ENCODE measurements at places on chromosomes 12 and 14. TPM values are rescaled to one million over a fixed set of nuclear protein-coding genes. Genes with fewer than 3 reads are reported as not detected.

The SPATS2 gene
- 12.0 TPM for total RNA-seq

GRCh38 chr14:54774824-54775223 is 127.8 kb downstream of the GCH1 start:
- peaks cover 43% of the 10 kb centered on the region for H3K4me1 ChIP-seq
- H3K4me3 ChIP-seq, result no peak overlapping the region
- no peak for DNase-seq

DNA sequence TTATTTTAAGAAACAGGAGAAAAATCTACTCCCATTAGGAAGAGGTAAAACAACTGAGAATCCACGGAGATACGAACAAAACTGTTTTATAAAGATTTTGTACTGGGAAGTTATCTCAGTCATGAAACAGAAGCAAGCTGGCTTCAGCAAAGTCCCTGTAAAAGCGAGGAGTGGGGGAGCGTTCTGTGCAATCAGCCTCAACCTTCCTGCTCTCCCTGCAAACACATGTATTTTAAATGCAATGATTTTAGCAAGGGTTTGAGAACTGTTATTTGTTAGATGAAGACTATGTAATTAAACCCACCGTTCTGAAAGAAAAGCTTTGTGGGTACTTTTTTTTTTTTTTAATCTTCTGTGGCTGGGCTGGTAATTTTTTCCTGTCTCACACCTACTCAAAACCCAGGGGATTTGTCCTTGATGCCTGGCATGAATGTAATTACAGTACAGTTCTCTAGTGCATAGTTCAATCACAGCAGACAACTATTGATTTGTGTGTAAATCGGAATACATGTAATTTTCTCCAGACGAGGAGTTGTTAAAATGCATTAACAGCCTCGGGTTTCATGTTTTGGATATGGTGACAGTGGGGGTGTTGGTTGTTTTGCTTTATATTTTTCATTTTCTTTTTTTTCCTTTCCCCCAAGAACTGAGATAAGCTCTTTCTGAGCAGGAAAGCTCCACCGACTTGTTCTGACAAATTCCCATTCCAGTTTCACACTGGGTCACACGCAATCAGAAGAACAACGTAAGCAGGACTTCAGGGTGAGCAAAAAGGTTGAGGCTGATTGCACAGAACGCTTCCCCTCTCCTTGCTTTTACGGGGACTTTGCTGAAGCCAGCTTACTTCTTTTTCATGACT is 153.6 kb downstream of the PHLDA1 start:
- H3K27me3 ChIP-seq, result peaks cover 32% of the 10 kb centered on the region
- H3K36me3 ChIP-seq, result no peaks in the 10 kb centered on the region
- no peak for DNase-seq
- H3K27ac ChIP-seq, result no peak overlapping the region
- H3K4me3 ChIP-seq, result no peak overlapping the region

DNA sequence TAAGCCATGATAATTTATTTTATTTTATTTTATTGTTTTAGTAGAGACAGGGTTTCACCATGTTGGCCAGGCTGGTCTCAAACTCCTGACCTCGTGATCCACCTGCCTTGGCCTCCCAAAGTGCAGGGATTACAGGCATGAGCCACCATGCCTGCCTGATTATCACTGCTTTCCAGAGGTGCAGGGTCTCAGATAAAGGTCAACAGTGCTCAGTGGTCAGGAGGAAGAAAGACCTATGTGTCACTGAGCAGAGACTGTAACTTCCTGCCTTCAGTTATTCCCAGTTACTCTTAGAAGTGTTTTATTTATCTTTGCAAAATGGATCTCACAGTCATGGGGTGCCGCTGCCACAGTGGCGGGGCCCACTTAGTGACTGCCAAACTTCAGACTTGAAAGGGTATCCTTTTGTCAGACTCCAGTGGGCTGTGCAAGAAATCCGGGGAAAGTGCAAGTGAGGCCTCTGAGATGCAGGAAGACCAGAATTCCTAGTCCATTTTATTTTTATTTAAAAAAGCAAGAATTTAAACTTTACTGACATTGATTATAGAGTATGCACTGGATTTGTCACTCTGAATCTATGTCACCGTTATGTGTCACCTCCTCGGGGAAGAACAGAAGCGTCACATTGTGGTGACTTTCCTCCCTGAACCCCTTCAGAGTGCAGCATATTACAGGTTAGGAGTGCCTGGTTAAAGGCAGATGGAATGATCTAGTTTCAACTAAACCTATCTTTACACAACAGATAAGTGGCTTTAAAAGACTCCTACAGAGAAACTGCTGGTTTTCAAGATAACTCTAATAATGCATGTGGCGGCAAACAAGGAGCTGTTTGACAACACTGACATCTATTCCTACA is 59.1 kb upstream of the BICD1 start:
- H3K36me3 ChIP-seq, result peaks cover 5% of the 10 kb centered on the region
- no peak for DNase-seq
- H3K4me1 ChIP-seq, result no peaks in the 10 kb centered on the region
- no peaks in the 10 kb centered on the region for H3K27me3 ChIP-seq

The DNAI7 gene
- 0.23 TPM for total RNA-seq

DNA sequence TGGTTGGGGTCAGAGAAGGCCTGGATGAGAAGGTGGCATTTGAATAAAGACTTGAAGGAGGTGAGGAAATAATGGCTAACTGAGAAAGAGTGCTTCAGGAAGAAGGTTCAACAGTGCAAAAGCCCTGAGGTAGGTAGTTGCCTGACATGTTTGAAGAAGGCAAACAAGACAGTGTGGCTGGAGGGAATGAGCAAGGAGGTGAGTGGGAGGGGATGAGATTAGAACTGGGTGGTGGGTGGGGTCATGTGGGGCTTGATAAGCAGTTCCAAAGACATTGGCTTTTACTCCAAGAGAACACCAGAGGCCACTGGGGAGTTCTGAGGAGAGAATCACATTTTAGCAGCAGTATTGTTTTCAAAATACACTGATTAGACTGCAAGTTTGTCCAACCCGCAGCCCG is 50.5 kb downstream of the HSPB8 start:
- DNase-seq, result no peak
- H3K36me3 ChIP-seq, result no peaks in the 10 kb centered on the region
- no peaks in the 10 kb centered on the region for H3K4me1 ChIP-seq
- no peak overlapping the region for H3K27ac ChIP-seq
- H3K27me3 ChIP-seq, result no peaks in the 10 kb centered on the region

GRCh38 chr12:13440844-13441243 is 244.3 kb downstream of the EMP1 start:
- H3K27ac ChIP-seq, result no peak overlapping the region
- H3K36me3 ChIP-seq, result no peaks in the 10 kb centered on the region
- H3K27me3 ChIP-seq, result peaks cover 2% of the 10 kb centered on the region
- DNase-seq, result no peak
- H3K4me3 ChIP-seq, result no peak overlapping the region

DNA sequence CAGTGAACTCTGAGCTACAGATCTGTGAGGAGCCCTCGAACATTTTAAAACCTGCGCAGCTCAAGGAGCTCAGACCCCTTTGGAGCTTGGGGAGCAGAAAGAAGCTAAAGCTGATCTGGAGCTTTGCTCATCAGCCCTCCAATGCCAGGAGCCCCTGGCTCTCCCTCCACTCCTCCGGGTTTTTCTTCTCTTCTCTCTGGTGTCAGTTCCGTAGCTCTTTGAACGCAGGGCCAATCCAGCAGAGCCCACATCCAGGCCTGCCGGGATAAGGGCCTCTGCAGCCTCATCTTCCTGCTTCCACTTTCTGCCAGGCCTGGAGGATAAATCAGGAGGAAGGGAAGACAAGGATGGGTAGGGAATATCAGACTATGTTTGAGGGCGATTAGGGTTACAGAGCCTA is 6.0 kb downstream of the HOXC4 start:
- H3K27me3 ChIP-seq, result peaks cover 89% of the 10 kb centered on the region
- DNase-seq, result no peak
- H3K4me3 ChIP-seq, result no peak overlapping the region

GRCh38 chr14:56172571-56172971 is 54.4 kb downstream of the PELI2 start:
- DNase-seq, result no peak
- no peaks in the 10 kb centered on the region for H3K27me3 ChIP-seq
- H3K36me3 ChIP-seq, result peaks cover 2% of the 10 kb centered on the region
- H3K4me1 ChIP-seq, result peaks cover 58% of the 10 kb centered on the region
- peak overlapping the region; percentile 80 for H3K27ac ChIP-seq

The BCL7A gene
- 13.0 TPM for total RNA-seq

DNA sequence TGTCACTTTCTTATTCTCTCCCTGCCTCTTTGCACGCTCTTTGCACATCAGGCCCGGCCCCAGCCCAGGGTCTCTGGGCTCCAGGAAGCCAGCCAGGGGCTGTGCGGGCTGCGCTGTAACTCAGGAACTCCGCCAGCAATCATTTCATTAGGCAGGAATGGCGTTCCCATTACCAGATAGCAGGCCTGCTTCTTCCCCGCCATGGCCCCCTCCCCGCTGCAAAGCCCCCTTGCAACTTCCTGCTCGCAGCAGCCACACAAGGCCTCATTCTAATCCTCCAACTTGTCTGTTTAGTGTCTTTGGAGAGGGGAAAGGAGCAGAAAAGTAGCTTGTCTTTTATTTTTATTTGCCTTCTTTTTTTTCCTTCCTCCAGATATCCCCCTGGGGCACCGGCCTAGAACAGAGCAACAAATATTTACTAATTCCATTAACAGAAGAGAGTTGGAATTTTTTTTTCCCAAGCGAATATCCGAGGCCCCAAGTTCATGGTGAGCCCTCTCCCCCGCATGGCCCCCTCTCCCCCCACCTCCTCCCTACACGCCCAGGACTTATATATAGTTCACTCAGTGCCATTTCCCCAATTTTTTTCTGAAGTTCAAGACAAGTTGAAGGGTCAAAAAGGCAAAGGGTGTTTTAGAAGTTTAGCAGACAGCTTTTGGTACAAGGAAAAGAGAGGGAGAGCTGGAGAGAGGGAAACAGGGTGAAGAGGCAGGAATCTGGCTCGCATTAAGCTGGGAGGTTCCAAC is 329.4 kb upstream of the TBX3 start:
- no peaks in the 10 kb centered on the region for H3K4me1 ChIP-seq
- no peak for DNase-seq
- no peaks in the 10 kb centered on the region for H3K27me3 ChIP-seq
- H3K36me3 ChIP-seq, result no peaks in the 10 kb centered on the region
- no peak overlapping the region for H3K27ac ChIP-seq

The EAPP gene
- 35.1 TPM for total RNA-seq

The SLC4A8 gene
- total RNA-seq, result 2.6 TPM

The ASCL4 gene
- total RNA-seq, result not detected

DNA sequence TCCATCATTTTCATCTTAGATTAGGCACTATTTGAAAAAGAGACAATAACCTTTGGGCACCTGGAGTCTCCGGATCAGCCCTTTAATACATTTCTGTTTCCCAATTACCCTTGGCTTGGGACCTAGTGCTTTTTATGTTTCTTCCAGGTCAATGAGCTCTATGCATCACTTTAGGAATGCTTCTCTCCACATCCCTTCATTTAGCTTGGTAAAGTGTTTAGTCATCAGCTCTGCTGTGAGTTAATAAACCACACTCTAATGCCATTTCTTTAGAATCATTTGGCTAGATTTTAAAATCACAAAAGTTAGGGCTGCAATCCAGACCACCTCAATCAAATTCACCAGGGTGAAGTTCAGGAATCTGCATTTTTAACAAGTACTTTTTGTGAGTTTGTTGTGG is 41.7 kb downstream of the RASSF9 start:
- DNase-seq, result no peak
- H3K27me3 ChIP-seq, result no peaks in the 10 kb centered on the region
- H3K27ac ChIP-seq, result no peak overlapping the region
- no peaks in the 10 kb centered on the region for H3K36me3 ChIP-seq

- no peaks in the 10 kb centered on the region for H3K27me3 ChIP-seq
- no peak overlapping the region for H3K27ac ChIP-seq
- H3K36me3 ChIP-seq, result peaks cover 2% of the 10 kb centered on the region
- DNase-seq, result no peak
Measured at GRCh38 chr12:68568922-68569569, 41.7 kb upstream of the RAP1B start.

- H3K27me3 ChIP-seq, result peaks cover 16% of the 10 kb centered on the region
- H3K4me3 ChIP-seq, result no peak overlapping the region
- DNase-seq, result no peak
- H3K36me3 ChIP-seq, result no peaks in the 10 kb centered on the region
- no peak overlapping the region for H3K27ac ChIP-seq
- H3K4me1 ChIP-seq, result no peaks in the 10 kb centered on the region
Measured at GRCh38 chr14:56474419-56475022, 105.1 kb upstream of the TMEM260 start.

DNA sequence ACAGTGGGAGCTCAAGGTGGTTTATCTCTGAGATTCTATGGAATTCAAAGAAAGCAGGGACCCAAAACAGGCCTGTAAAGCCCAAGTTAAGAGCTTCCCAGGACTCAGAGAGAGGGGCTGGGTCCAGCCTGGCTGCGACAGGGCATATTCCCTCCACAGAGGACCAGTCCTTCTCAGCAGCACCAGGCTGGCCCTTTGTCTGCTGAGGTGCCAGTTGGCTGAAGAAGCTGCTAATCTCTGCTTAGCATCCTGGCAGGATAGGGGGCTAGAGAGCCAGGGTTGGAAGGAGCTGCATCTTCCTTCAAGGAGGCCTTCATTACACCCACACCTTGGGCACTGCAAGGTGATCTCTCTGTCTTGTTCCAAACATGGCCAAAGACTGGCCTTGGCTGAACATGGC is 68.3 kb upstream of the TUNAR start:
- H3K36me3 ChIP-seq, result no peaks in the 10 kb centered on the region
- peaks cover 4% of the 10 kb centered on the region for H3K27me3 ChIP-seq
- no peak for DNase-seq
- H3K4me1 ChIP-seq, result no peaks in the 10 kb centered on the region
- no peak overlapping the region for H3K4me3 ChIP-seq
- no peak overlapping the region for H3K27ac ChIP-seq

DNA sequence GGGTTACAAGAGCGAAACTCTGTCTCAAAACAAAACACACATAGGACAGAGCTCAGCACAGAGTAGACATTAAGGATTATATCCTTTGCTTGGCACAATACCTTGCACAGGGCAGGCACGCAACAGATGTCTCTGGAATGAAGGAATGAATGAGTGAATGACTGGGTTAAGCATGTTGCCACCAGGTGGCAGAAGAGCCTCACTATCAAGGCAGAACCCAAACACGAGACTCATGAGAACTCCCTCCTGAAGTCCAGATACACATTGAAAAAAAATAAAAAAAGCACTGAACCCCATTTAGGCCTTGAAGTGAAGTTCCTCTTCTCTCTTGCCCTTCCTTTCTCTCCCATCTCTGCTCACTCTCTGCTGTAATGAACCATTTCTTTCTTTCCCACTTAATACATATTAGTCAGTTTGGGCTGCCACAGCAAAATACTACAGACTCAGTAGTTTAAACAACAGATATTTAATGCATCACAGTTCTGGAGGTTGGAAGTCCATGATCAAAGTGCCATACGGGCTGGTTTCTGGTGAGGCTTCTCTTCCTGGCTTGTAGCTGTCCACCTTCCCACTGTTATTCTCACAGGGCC is 26.6 kb upstream of the LTA4H start:
- no peak overlapping the region for H3K4me3 ChIP-seq
- peak; percentile 58 for DNase-seq
- H3K4me1 ChIP-seq, result peaks cover 27% of the 10 kb centered on the region
- H3K27me3 ChIP-seq, result no peaks in the 10 kb centered on the region

The B4GALNT3 gene
- total RNA-seq, result 8.6 TPM

- no peak overlapping the region for H3K27ac ChIP-seq
- no peaks in the 10 kb centered on the region for H3K36me3 ChIP-seq
- no peaks in the 10 kb centered on the region for H3K4me1 ChIP-seq
- peaks cover 3% of the 10 kb centered on the region for H3K27me3 ChIP-seq
- H3K4me3 ChIP-seq, result no peak overlapping the region
- DNase-seq, result no peak
Measured at GRCh38 chr12:19304149-19304750, 135.0 kb upstream of the AEBP2 start.

- peaks cover 43% of the 10 kb centered on the region for H3K4me1 ChIP-seq
- no peaks in the 10 kb centered on the region for H3K36me3 ChIP-seq
- no peak for DNase-seq
- H3K27me3 ChIP-seq, result peaks cover 4% of the 10 kb centered on the region
- no peak overlapping the region for H3K4me3 ChIP-seq
Measured at GRCh38 chr14:76916040-76916715, 90.0 kb downstream of the LRRC74A start.

The OR6C2 gene
- not detected for total RNA-seq

The TAS2R50 gene
- 1.7 TPM for total RNA-seq

All from activated T-helper 1 cell treated with anti-CD3 and anti-CD28 coated beads, Interleukin-12 subunit alpha, Interleukin-12 subunit beta, Interleukin-2, Interleukin-4 antibody, amounts not matched to agents 30 ng/mL and 10 ng/mL and 1 ng/mL, durations not matched to agents 14 hours and 24 hours and 36 hours (primary cell).